ENCODE measurements at places on chromosomes 1 and 21.

DNA sequence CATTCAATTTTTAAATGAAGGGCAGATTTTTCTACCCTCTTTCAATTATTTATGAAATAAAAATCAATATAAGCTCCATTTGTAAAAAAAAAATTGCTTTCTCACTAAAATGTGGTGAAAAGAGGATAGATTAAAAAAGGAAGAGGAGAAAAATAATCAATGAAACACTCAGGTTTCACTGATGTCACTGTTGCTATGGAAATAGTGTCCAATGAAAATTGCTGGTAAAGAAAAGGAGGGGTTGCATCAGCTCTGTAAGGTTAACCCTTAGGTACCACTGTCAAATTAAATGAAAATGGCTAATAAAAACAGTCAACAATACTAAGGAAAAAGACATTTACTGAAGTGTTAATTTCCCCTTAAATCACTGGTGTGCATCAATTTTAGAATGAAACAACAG lies 91.6 kb upstream of the TTC39A start:
- peak; percentile 8 for DNase-seq

DNA sequence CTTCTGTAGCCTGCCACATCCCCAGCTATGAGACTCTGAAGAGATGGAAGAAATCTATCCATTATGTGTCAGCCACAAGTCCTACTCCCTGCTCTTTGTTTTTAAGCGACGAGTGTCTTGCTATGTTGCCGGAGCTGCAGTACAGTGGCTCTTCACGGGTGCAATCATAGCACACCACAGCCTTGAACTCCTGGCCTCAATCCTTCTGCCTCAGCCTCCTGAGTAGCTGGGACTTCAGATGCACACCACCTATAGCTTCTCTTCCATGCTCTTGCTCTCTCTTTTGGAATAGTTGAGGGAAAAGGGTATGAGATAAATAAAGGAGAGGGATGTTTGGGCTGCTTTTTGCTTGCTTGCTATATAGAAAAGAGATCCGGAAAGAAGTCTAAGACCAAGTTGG lies 1.6 kb downstream of the TUFT1 start:
- DNase-seq: no peak

DNA sequence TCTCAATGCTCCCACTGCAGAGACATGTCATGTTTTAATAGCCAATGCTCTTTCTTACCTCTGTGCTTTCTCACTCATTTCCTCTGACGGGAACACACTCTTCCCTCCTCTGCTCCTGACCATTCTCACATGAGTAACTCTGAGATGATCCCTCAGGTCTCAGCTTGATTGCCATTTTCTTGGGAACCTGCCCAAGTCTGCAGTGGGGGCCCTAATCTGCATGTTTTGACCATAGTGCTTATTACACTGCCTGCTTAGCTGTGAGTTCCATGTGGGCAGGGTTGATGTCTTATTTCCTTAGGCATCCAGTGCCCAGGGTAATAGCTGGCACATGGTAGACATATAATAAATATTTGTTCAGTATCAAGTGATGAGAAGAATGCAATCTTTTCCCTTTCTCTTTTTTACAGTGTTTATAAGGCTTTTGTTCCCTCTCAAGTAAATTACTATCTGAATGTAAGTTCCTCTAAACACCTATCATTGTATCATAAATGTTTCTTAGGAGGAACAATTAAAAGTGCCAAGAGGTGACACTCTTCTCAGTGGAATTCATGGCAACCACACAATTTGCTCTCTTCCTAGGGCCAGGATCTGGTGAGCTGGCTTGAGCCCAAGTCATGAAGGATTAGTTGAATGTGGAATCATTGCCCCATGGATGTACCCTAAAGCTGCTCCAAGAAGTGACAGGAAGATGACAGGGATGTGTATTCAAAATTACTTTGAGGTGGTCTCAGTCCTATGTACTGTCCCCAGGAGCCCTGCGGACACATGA lies 485.4 kb upstream of the USP24 start:
- no peak for DNase-seq

DNA sequence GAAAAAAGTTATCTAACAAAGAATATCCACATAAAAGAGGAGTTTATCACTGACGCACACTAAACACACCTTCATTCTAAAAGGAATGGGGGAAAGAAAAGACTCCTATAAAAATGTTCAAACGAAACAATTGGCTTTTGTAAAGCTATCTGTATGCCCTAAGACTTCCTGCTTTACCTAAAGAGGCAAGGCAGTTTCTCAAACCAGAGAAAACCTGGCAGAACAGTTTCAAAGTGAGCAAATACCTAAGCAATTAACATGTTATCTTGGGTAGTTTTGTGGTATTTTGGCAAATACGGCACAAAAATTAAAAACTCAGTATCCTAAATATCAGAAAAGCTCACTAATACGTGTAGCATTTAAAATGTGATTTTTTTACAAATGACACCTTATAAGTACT lies 1.9 kb downstream of the PUM1 start:
- no peak for DNase-seq

GRCh38 chr1:206705726-206706297 lies 21.1 kb downstream of the MAPKAPK2 start:
- no peak for DNase-seq

GRCh38 chr1:228837817-228838716 lies 102.8 kb downstream of the RHOU start:
- no peak for DNase-seq

DNA sequence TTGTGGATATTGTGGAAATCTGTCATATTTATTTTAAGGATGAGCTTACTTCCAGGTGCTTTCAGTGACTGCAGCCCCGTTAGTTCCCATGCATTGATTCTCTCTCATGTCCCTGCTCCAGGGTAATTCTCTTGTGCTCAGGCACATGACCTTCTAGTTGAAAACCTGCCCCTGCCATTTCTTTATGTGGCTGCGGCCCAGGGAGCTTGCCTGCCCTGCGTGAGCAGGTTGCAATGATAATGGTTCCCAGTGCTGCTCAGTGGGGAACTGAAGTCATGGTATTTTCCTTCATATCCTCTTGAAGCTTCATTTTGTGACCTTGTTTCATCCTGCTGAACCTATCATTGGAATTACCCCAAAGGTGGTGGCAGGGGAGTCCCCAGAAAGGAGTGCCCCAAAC lies 229.8 kb downstream of the DISC1 start:
- no peak for DNase-seq

DNA sequence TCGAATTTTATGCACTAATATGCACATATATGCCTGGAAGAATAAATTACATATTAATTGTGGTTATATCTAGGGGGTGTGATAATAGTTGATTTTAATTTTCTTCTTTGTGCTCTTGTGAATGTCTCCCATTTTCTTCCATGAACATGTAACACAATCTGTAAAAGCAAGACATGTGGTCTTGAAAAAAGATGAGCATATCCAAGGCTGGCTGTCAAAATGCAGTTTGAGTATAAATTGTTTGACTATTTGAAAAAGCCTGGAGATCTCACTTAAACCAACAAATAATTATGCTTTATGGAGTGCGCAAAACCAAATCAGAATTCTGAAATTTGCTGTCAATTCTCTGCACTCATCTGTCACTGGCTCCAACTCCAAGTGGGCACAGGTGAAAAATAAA lies 143.9 kb downstream of the HMGB4 start:
- no peak for DNase-seq

All from NCI-H1930 (cell line).